Stimulated activated CD8-positive, alpha-beta memory T cell treated with anti-CD3 and anti-CD28 coated beads, Interleukin-7, amount 100 ng/mL, for 1 hour (primary cell): ENCODE measurements at places on chromosomes 4 and X.

DNA sequence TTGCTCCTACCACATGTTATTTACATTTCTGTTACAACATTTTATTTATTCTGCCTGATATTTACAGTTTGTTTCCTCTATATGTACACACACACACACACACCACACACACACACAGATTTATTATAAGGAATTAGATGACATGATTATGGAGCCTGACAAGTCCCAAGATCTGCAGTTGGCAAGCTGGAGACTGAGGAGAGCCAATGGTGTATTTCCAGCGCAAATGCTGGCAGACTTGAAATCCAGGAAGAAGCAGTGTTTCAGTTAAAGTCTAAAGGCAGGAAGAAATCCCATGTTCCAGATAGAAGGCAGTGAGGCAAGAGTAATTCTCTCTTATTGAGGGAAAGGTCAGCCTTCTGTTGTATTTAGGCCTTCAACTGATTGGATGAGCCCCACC lies 1.8 kb upstream of the KLHL4 start:
- DNase-seq, result no peak

- DNase-seq, result no peak
Observed at GRCh38 chr4:77437079-77437478, 168.5 kb upstream of the CXCL13 start.

DNA sequence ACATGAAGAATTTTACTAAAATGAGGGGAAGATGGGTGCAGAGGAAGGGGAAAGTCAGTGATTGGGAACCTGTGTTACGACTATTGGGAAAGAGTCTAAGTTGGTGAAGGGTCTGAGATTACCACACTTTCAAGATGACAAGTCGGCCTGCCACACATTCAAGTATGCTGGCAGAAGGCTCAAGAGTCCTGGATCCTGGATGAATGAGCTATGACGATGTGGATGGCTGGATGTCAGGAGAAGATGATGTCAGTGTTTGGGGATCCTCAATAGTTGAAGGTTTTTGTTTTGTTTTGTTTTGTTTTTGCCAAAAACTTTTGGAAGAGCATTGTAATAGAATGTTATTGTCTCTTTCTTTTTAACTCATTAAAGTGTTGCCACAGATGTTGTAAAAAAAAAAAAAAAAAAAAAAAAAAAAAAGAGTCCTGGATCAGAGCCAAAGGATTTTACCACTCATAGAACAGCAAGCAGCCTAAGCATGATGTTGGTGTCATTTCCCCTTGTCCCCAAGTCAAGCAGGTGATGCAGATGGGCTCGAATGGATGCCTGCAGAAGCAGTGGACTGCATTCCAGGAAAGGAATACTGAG lies 120.6 kb downstream of the REELD1 start:
- no peak for DNase-seq

GRCh38 chr4:112203593-112203992 lies 28.0 kb upstream of the AP1AR start:
- no peak for DNase-seq

GRCh38 chr4:39569209-39569608 lies 42.0 kb upstream of the UGDH start:
- no peak for DNase-seq

DNA sequence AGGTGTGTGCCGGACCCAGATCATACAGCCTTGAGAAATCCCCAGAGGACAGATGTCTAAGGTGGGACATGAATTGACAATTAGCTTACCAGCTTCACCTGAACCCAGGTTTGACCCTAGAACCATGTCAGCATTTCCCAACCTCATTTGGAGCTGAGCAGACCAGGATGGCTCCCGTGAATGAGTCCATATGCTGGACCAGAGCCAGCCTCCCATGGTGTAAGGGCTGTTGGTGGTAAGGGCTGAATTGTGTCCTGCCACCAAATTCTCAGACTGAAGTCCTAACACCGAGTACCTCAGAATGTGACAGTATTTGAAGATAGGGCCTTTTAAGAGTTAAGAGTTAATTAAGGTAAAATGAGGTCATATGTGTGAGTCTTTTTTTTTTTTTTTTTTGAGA lies 88.3 kb downstream of the SLC34A2 start:
- DNase-seq, result no peak

DNA sequence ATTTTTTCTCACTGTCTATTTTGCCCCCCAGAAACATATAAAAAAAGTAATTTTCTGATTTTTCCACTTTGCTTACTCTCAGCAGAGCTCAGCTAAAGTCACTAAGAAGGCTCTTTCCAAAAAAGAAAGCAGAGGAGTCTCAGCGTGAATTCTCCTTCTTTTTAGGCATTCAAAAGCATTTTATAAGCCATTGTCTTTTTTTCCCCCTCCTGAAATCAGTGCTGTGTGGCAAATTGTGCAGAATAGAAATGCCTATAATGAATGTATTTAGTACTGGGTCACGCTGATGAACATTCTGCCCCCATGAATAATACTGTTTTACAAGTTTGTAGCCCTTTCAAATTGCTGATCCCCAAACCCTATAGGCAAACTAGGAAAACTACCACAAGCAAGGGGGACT lies 1.6 kb upstream of the PCDH18 start:
- DNase-seq, result no peak
